ENCODE measurements at places on chromosomes 4 and X.

GRCh38 chr4:25000639-25001038 lies 30.1 kb downstream of the LGI2 start:
- no peak for DNase-seq

DNA sequence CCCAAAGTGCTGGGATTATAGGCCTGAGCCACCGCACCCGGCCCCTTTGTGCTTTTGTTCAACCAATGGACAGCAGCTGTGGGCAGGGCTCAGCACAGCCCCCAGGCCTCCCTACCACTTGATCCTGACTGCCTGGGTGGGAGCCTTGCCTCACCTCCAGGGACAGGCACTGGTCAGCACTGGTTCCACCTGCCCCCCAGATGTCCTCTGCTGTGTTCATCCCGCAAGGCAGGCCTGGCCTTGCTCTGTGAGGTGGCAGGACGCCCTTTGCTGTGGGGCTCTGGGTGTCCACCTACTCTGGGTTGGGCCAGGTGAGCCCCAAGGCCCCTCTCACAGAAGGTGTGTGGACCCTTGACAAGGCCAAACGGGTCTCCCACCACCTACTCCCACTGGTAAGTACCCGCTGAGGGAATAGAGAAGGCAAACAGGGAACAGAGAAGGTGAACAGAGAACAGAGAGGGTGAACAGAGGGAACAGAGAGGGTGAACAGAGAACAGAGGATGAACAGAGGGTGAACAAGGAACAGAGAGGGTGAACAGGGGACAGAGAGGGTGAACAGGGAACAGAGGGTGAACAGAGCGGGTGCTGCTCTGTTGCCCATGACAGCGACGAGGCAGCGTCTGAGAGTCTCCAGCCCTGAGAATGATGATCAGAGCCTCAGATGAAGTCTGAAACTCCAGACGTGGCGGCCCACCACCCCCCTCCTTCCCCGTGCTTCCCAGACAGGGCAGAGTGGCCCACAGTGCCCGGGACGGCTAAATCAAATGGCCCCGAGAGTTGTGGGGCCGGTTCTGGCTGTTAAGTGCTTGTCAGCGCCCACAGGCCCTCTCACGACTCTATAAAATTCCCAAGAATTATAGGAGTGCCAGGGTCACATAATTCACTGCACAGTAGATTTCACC lies 55.0 kb upstream of the NKX1-1 start:
- no peak for DNase-seq

DNA sequence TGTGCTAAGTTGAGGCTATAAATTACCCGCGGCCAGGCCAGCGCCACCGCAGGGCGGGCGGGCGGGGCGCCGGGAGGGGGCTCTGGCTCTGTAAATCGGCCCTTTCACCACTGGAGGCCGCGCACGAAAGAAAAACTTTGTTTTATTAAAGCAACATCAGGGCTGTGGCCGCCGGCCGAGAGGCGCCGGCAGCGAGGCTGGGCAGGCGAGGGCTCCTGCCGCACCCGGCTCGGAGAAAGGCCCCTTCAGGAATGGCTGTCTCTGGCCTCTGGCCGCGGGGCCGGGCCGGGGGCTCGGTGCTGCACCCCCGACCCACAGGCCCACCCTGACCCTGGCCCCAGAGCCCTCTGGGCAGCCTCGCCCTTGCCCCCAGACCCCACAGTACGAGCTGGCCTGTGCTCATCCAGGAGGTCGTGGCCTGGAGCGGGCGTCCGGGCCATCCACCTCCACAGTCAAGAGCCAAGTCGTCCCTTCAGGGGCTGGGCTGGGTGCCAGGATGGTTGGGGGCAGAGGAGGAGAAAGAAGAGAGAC lies 29.5 kb upstream of the FGFR3 start:
- DNase-seq, result peak; percentile 60

DNA sequence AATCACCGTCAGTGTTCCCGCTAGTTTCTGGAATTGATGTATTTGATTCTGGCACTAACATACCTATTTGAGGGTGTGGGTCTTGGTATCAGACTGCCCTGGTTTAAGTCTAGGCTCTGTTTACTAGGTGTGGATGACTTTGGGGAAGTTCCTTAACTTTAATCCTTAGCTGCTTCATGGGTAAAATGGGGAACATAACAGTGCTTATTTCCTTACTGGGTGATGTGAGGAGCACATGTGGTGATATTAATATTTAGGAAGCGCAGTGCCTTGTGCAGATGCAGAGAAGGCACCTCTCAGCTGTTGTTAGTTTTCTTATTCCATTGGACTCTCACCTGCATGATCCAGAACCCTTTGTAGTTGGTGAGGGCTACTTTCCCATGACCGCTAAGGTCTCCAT lies 17.1 kb downstream of the RNF4 start:
- DNase-seq, result no peak

DNA sequence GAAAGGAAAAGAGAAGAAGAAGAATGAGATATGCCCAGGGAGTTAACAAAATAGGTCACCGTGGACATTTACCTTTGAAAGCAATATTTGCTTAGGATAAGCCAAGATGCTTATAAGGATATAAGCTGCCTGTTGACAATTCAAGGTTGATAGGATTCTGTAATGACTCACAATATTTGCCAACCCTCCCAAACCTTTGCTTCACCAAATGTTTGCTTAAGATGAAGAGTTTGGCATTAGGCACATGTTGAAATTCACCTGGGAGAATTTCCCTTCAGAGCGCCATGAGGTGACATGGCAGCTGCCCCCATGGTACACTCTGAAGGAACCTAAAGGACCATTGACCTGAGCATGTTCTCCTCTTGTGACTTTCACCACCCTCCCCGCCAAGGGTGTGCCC lies 4.6 kb downstream of the PALLD start:
- DNase-seq, result no peak

- DNase-seq, result peak; percentile 77
Measured at GRCh38 chr4:8281519-8282133, 12.1 kb downstream of the HTRA3 start.

GRCh38 chrX:38061335-38061734 lies 55.0 kb downstream of the SYTL5 start:
- DNase-seq, result no peak

- no peak for DNase-seq
Measured at GRCh38 chr4:181508601-181509000, 734.6 kb upstream of the TENM3 start.

DNA sequence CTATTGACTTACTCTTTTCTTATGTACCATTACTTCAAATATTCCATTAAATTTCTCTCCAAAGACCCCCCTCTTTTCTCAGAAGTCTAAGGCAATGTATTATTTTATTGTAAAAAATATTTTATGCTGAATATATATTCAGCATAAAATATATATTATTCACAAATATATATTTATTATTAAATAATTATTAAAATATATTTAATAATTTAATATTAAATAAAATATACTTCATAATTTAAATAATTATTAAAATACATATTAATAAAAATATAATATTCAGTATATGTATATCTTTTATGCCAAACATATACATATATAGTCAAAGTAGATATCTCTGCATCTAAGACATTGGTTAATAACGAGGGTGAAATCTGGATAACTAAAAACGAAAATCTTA lies 418.4 kb downstream of the GASK1B start:
- DNase-seq, result no peak
